Liver (tissue), 10 donors: ENCODE measurements at places on chromosomes 12 and 14. TPM values are rescaled to one million over a fixed set of nuclear protein-coding genes. Genes with fewer than 3 reads are reported as not detected.
A peak's percentile ranks its signal among the peaks of the same experiment; 100 is the strongest.

DNA sequence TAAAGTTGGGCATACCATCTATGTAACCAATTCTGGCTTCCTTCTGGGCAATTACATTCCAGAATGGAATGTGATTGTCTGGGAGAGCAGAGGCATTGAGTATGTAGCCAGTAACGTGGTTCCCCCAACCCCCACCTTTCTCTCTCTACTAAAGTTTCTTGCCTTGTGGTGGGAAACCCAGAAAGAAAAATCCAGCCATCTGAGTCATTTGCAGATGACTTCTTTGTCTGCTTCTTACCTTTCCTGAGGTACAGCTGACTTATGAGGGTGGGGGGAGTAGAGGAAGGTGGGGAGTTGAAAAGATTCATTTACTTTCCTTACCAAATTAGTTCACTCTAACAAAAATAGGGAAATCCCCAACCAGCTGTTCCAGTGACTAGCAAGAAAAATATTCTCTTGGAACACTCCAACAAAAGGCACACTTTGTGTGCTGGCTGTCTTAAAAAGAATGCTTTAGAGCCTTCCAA is 112.1 kb upstream of the FRMD6 start:
- DNase-seq: no peak

DNA sequence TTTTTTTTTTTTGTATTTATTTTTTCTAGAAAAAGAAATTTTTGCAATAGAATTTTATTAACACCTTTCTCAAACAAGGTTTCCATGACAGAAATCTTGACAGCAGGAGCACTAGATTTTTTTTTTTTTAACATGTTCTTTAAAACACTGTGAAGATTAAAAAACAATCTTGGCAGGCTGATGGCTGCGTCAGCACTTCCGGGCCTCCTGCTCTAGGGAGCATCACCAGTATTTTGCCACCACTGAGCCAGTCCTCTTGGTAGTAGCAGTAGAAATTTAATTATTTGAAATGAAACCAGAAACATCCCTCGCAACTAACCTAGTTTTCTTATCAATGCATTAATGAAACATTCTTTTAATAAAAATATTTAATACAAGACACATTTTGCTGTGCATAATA is 99.6 kb downstream of the APAF1 start:
- DNase-seq: no peak

DNA sequence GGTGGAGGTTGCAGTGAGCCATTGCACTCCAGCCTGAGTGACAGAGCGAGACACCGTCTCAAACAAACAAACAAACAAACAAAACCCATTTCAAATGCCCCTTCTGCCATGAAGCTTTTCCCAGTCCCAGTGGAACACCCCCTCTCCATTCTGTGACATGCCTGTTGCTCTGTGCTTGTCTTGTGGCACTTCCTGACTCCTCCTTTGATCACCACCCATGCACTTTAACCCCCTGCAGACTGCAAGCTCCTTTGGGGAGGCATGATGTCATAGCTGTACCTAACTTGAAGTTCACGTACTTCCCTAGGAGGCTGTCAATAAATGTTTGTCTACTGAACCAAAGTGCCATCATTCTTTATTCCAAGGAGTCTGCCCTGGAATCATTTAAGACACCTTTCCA is 64.7 kb downstream of the TMCC3 start:
- DNase-seq: no peak

GRCh38 chr14:92404421-92404820 is 81.5 kb downstream of the SLC24A4 start:
- DNase-seq: no peak

- DNase-seq: no peak
Measured at GRCh38 chr14:72443991-72444441, 449.9 kb downstream of the DPF3 start.

DNA sequence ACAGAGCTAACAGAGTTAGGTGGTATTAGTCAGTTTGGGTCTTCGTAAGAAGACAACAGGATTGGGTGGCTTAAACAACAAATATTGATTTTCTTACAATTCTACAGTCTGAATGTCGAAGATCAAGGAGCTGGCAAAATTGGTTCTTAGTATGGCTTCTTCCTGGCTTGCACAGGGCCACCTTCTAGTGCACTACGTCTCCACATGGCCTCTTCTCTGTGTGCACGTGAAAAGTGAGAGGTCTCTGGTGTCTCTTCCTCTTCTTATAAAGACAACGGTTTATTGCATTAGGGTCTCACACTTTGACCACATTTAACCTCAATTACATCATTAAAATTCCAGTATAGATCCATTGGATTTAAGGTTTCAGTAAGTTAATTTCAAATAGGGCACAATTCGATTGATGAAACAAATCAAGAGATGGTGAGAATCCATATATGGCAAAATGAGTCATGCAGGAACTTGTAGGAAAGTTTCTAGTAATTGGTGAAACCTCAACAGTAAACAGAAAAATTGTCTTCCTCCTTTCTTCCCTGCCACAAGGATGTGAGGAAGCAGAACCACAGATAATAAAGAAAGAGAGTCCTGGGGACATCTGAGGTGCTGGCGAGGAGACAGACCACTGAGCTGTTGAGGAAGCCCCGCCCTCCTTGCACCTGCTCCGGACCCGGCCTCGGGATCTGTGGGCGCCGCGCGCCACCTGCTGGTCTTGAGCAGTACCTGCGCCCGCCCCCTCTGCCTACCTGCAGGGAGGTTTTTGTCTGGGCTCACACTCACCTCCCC is 846.7 kb downstream of the TMEM121 start:
- peak; percentile 49 for DNase-seq

- DNase-seq: no peak
Measured at GRCh38 chr12:32120419-32120818, 13.8 kb downstream of the BICD1 start.

The LHX5 gene
- not detected for total RNA-seq

The RFX4 gene
- not detected for total RNA-seq

- DNase-seq: no peak
Measured at GRCh38 chr12:116650585-116651087, 87.2 kb downstream of the SPRING1 start.

DNA sequence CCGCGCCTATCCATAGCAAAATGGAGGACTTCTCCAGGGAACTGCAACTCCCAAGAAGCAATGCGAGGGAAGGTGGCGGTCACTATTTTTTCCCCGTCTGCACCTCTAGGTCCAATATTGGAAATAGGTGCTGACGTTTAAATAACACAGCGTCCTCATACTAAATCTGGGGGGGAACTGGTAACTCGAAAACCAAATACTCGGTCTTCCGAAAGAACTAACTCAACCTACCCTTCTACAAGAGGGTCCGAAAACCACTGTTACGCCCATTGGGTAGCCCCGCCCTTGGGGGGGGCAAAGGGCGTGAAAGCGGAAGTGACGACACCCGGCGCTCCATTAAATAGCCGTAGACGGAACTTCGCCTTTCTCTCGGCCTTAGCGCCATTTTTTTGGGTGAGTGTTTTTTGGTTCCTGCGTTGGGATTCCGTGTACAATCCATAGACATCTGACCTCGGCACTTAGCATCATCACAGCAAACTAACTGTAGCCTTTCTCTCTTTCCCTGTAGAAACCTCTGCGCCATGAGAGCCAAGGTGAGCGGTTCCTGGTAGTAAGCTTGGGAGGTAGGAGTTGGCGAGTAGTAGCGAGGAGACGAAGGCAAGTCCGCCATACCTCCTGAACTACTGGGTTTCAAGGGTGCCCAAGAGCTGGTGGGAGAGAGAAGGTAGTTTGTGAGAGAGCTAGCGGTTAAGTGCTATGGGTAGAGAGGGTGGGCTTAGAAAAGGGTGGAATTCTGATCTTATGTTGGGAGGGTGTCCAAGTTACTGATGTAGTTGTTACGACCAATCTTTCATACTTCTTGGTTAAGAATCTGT is at the start of gene RPL41:
Gene RPL41 (plus strand): TSS at position 367 of the 815 bp plus-strand sequence.
- peak; percentile 98 for DNase-seq

The CDH24 gene
- 0.50 TPM for total RNA-seq

DNA sequence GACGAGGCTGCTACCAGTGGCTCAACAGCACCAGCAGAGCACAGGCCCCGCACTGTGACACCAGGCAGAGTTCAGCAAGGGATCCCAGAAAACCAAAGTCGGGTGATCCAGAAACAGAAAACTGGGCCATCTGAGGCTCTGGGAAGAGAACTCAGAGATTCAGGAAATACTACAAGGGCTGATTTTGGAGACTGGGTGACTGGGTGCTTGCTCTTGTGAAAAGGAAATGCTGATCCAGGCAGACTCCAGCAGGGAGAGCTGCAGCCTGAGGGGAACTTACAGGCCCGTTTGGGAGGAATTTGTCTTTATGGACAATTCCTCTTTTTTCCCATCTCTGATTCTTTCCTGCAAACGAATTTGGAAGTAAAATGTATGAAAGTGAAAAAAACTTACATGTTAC is 28.2 kb downstream of the FOXN3 start:
- no peak for DNase-seq

GRCh38 chr14:104353921-104354701 is 215.7 kb downstream of the KIF26A start:
- no peak for DNase-seq

GRCh38 chr12:109735051-109735521 is 21.5 kb downstream of the FAM222A start:
- no peak for DNase-seq

DNA sequence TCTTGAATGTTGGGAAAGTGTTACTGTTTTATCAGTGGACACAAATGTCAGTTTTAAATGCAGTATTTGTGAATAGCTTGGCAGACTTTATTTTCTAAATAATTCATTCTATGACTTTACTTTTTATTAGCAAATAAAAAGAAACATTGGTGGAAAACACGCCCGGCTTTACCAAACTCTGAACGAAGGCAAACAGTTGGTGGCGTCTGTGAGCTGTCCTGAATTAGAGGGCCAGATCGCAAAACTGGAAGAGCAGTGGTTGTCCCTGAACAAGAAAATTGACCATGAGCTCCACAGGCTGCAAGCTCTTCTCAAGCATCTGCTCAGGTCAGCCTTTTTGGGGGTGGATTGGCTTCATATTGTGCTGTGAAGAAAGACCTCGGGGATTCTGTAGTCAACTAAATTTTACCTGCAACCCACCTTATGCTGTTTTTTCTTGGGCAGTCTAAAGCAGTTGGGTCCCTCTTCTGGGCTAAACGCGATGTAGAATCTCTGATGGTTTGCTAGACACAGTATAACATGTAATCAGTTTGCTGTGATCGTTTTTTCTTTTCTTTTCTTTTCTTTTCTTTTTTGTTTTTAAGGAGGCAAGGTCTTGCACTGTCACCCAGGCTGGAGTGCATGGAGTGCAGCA is 156.4 kb downstream of the ESR2 start:
- DNase-seq: no peak

- DNase-seq: peak; percentile 46
Measured at GRCh38 chr12:14417715-14418114, 52.2 kb downstream of the ATF7IP start.

DNA sequence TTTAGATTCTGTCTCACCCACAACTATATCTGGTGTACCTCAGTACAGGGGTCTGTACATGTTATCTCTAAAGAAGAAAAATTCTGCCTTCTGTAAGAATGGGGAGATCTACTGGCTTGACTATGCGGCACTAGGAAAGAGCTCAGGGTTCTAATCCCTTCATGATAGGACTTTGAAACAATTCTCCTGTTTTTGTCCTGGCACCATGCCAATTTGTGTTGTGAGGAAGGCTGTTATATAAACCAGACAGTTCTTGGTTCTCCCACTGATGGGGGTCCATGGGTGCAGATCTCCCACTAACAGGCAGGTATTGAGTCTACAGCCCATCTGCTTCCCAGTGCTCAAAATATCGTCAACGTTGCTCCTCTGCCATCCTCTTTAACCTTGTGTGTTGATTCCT is 883.7 kb downstream of the GALC start:
- no peak for DNase-seq

The IL25 gene
- not detected for total RNA-seq

The TTC6 gene
- 2.0 TPM for total RNA-seq

DNA sequence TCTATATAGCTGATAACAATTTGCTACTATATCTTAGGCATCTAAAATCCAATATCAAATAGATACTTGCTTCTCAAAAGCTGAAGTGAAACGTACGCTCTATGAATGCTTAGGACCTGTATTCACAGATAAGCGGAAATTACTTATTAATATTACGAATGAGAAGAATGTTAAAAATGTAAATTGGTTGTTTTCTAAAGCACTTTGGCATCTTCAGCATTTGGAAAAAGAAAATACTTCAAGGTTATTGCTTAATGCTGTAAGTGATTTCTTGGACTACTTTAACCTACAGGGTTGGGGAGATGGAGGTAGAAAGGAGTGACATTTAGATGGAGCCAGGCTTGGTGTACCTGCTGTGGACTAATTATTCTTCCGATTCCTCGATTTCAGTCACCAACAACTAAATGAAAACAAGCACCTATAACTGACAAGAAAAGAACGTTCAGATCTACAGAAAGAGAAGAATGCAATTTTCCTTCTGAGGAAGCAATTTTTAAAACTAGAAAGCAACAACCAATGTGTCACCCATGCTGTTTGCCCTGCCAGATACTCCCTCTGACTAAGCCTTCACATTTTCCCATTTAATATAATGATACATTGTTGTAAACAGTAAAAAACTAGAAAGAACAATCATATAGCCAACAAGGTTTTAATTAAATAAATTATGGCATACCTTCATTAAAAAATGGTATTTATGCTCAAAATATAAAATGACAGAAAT is 49.3 kb downstream of the SLC25A21 start:
- no peak for DNase-seq

DNA sequence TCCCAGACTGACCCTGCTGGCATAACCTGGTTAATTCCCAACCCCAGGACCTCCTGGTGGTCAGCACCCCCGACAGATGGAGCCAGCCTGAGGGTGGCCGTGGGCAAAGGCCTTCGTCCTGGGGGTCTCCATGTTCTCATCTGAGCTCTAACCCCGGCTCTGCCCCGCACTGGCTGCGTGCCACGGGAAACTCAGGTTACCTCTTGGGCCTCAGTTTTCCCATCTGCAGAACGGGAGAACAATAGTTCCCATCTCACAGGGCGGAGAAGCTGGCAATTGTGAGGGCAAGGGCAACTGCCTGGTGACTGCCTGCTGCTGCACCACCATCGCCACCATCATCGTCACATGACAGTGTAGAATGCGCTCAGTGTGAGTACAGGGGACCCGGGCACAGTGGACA is 77.9 kb downstream of the RFLNA start:
- no peak for DNase-seq

The CAPRIN2 gene
- total RNA-seq: 13.5 TPM

GRCh38 chr12:110579535-110580253 is 3.4 kb downstream of the PPTC7 start:
- no peak for DNase-seq

The RESF1 gene
- total RNA-seq: 41.4 TPM

GRCh38 chr12:117816-118345 is 51.3 kb downstream of the IQSEC3 start:
- DNase-seq: no peak

DNA sequence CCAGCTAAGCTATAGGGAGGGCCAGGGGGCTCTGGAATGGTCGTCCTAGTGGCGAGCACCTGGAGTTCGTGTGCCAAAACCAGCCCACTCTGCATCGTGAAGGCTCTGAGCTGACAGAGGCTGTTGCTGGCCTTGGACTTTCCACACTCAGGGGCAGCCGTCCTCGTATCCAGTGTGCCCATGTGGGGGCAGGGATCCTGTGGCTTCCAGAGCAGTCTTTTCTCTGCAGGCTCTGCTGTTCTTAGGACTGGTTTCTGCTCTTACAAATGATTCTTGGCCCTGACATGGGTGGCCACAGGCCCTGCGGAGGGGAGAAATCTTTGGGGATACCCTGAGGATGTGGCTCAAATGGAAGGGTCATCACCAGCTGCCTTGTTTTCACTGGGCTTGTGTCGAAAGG is 177.4 kb upstream of the FKBP4 start:
- no peak for DNase-seq

GRCh38 chr14:102474934-102475333 is 34.6 kb downstream of the ANKRD9 start:
- no peak for DNase-seq
